Lower leg skin (tissue), 4 donors: ENCODE measurements at places on chromosomes 4 and X. TPM values are rescaled to one million over a fixed set of nuclear protein-coding genes. Genes with fewer than 3 reads are reported as not detected.

The METTL14 gene
- total RNA-seq: 48.8 TPM

GRCh38 chrX:31071262-31071661 lies 579 bp downstream of the FTHL17 start:
- no peak for DNase-seq

The PLXNB3 gene
- 21.9 TPM for total RNA-seq

GRCh38 chr4:2042204-2042946 lies 16.8 kb upstream of the NAT8L start:
- DNase-seq: peak; percentile 86

- DNase-seq: no peak
Measured at GRCh38 chrX:47502316-47503125, 19.5 kb upstream of the ZNF41 start.
